ENCODE measurements at places on chromosomes 4 and X.

DNA sequence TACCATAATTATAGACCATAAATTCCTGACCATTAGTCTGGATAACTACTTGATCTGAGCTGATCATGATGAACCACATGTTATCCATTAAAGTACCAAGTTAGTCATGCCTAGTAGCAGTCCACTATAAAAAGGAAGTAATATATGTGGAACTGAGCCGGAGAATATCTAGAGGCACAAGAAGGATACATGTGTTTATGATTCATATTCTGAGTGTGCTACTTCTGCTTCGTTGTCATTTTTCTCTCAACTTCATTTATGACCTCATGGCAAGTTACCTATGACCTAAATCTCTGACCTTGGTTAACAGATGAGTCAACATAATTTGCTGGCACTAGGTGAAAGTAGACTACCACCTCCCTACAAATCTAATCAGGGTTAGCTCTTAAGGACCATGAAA, 56.5 kb upstream of the ANKRD17 start:
- no peak for DNase-seq

GRCh38 chr4:98508829-98509598, 149.4 kb downstream of the TSPAN5 start:
- DNase-seq: no peak

- DNase-seq: no peak
Measured at GRCh38 chrX:112759512-112759911, 79.8 kb upstream of the LHFPL1 start.

DNA sequence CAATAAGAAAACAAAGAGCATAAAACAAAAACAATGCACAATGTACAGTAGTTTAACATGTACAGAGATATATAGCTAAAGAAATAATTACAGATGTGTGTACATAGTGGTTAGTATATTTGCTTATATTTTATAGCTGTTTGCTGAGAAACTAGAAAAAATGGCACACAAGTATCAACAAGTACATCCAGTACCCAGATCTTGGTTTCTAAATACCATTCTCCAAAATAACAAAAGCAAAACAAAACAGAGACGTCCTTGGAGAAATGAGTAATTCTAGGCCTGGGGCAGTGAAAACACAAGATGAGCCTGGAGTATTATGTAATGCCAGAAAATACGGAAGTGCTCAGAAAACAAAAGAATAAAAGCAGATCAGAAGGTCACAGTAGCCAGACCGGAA, 189.6 kb downstream of the TMEM47 start:
- no peak for DNase-seq

DNA sequence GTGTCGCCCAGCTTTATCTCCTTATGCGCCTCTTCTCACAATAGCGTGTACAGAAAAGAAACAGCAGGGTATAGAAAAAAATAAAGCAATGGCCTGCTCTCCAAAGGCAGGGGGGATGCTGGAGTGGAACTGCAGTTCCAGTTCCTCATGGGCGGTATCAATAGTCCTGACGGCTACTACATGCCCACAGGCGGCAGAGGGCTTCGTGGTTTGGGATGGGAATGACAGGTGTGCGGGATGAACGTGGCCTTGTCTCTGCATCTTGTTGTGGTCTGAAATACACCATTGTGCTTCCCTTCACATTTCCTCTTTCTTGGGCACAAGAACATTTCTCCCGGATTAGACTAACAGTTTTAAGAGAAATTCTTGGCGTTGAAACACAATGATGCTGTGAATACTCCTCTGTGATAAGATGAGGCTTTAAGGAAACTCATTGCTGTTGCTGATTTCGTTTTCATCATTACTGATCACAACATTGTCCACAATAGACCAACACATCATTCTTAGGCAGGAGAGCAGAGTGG, 124.1 kb upstream of the IGFBP7 start:
- DNase-seq: no peak

- DNase-seq: no peak
Measured at GRCh38 chr4:52751487-52751911, 274 bp upstream of the ERVMER34-1 start.

DNA sequence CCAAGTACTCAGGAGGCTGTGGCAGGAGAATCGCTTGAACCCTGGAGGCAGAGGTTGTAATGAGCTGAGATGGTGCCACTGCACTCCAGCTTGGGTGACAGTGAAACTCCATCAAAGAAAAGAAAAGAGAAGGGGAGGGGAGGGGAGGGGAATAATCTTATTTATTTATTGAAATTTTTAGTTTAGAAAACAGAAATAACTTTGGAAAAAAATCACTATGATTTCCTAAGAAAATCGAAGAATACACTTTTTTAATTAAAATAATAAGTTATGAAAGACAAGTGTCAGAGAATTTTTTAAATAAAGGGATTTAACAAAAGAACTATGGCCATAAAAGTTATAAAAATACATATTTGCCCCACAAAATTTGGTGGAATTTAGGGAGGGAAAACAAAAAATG, 836.9 kb upstream of the HS3ST1 start:
- DNase-seq: no peak

GRCh38 chr4:34492414-34492813, 1751.9 kb downstream of the ARAP2 start:
- no peak for DNase-seq

DNA sequence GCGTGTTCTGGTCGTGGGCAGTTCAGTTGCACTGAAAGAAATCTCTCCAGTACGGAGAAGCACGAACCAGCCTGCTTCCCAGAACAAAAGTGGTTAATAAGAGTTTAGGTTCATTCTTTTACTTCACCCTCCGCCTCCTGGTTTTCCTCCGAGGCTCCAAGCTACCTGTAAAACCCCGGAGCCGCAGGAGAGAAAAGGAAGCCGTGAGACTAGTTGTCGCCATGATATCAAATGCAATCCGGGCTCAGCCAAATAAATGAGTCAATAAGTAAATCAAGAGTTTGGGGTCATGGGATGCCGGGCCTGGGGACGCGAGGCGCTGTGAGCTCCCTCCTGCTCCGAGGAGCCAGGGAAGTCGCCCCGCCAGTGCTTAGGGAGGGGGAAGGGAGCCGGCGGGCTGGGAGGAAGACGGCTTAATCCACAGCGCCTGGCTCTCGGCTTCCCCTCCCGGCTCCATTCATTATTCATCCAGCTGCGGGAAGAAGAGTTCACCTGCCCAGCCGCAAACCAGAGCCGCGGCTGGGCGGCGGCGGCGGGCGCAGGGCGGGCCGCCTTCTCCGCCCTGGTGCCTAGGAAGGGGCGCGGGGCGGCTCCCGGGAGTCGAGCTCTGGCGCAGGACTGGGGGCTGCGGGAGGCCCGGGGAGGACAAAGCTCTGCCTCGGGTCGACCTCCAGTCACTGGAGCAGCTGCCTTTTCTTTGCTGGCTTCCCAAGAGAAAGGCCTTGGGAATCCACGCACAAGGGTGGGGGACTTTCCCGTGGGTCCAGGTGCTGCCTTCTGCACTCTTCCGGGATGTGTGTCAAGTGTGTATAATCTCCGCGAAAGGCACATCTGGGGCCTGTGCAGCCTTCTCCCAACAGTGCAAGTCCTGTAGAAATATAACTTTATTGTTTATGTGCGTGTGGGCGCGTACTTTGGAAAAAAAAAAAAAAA, 1.7 kb downstream of the FRAS1 start:
- no peak for DNase-seq

GRCh38 chrX:125198546-125198945, 121.1 kb upstream of the TEX13C start:
- no peak for DNase-seq

DNA sequence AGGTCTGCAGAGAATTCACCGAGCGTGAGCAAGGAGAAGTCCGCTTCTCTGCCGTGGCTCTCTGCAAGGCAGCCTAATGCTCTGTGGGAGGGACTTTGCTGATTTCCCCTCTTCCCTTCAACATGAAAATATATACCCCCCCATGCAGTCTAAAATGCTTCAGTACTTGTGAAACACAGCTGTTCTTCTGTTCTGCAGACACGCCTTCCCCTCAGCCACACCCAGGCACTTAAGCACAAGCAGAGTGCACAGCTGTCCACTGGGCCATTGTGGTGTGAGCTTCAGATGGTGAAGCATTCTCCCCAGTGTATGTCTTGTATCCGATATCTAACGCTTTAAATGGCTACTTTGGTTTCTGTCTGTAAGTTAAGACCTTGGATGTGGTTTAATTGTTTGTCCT, 11.3 kb downstream of the UCHL1 start:
- DNase-seq: no peak

- no peak for DNase-seq
Measured at GRCh38 chrX:147811803-147812202, 99.9 kb upstream of the FMR1 start.

DNA sequence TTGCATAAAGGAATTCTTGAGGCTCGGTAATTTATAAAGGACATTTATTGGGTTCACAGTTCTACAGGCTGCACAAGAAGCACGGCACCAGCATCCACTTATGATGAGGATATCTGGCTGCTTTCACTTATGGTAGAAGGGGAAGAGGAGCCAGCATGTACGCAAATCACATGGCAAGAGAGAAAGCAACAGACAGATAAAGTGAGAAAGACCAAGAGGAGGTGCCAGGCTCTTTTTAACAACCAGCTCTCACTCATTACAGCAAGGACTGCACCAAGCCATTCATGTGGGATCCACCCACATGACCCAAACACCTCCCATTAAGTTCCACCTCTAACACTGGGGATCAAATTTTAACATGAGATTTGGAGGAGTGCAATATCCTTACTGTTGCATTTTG, 1198.2 kb downstream of the ADGRL3 start:
- DNase-seq: no peak

DNA sequence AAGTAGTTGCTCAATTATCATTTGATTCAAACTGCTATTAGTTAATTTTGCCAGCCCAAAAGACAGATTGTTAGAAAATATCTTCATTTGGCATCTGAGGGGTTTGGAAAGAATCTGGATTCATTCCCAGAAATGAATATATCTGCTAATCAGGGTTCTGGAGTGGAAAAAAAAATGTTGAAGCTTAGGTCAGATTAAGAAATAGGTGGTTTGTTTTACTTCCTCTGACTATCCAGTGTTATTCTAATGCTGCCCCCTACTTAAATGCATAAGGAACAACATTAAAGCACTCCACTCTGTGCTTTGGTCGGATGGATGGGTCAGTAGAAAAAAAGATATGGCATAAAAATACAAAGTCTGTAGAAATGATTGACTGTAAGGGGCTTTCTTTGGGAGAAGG, 89.0 kb downstream of the LUZP4 start:
- no peak for DNase-seq

DNA sequence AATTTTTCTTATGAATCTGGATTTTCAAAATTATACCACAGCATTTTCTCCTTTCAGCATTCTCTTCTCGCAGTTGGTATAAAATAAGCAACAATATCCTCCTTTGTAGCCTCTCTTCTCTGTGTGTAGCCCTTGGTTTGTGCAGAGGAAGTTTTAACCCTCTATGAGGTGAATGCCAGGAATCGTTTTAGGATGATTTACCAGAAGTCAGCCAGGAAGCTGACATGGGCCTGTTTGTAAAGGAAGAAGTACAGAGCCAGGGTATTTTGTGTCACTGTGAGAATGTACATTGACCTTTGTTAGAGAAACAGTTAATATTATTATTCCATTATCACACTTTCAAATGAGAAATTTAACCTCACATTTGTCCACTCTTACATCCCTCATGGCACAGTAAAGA, 88.9 kb upstream of the RPL34 start:
- DNase-seq: no peak

DNA sequence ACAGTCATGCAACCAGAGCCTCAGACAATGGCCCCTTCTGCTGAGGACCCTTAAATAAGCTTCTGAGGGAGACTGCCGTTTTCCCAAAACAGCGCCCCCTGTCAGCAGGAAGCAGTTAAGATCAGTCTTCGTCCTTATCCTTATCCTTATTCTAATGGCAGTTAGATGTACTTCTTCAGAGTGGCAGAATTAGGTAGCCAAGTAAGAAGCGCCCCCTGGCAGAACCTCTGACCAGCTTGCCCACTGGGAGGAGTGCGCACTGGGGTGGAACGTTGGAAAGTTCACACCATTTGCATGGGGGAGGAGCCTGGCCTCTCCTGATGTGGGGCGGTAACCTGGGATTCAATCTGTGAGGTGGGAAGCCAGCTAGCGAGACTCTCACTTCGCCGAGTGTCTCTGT, 133.6 kb upstream of the QRFPR start:
- no peak for DNase-seq

All from H54 (cell line).